ENCODE measurements at places on chromosomes 16 and 17. TPM values are rescaled to one million over a fixed set of nuclear protein-coding genes. Genes with fewer than 3 reads are reported as not detected.

Gene PGAP3
- 8.3 TPM for total RNA-seq

Gene HSF5
- total RNA-seq: not detected

Gene C16orf95
- total RNA-seq: 6.8 TPM

Gene ZNF263
- total RNA-seq: 35.5 TPM

Gene KRTAP3-3
- not detected for total RNA-seq

Gene ATP5PD
- total RNA-seq: 462 TPM

Gene FDXR
- total RNA-seq: 62.8 TPM

Gene ZNF423
- 0.46 TPM for total RNA-seq

Gene ADGRG3
- total RNA-seq: 0.36 TPM

Gene CAPNS2
- not detected for total RNA-seq

Gene TMIGD1
- not detected for total RNA-seq

Gene LGALS9B
- total RNA-seq: not detected

Gene USP10
- total RNA-seq: 85.2 TPM

Gene IGF2BP1
- total RNA-seq: 85.4 TPM

Gene OR3A3
- not detected for total RNA-seq

Gene SLC13A2
- 0.15 TPM for total RNA-seq

Gene TOX3
- total RNA-seq: 0.38 TPM

Gene CYGB
- total RNA-seq: 1.8 TPM

Gene PRDM7
- total RNA-seq: not detected

Gene CRHR1
- 0.16 TPM for total RNA-seq

Gene ACE
- 0.64 TPM for total RNA-seq

Gene HCRT
- total RNA-seq: 0.25 TPM

Gene TMEM238L
- total RNA-seq: not detected

Gene SPATA22
- not detected for total RNA-seq

Gene TBC1D3K
- not detected for total RNA-seq

Gene SP2
- 14.9 TPM for total RNA-seq

Gene C16orf92
- total RNA-seq: not detected

Gene CHRNE
- total RNA-seq: 0.11 TPM
